ENCODE measurements at places on chromosomes 2 and 18.

GRCh38 chr2:171409436-171409971, 24.3 kb downstream of the METTL8 start:
- DNase-seq, result no peak

- no peak for DNase-seq
These were observed 132.0 kb upstream of the ZSWIM2 start for GRCh38 chr2:186980787-186981550.

- DNase-seq, result no peak
These were observed 26.0 kb upstream of the FLACC1 start for GRCh38 chr2:201383136-201383535.

GRCh38 chr18:6610466-6610865, 119.0 kb upstream of the ARHGAP28 start:
- no peak for DNase-seq

DNA sequence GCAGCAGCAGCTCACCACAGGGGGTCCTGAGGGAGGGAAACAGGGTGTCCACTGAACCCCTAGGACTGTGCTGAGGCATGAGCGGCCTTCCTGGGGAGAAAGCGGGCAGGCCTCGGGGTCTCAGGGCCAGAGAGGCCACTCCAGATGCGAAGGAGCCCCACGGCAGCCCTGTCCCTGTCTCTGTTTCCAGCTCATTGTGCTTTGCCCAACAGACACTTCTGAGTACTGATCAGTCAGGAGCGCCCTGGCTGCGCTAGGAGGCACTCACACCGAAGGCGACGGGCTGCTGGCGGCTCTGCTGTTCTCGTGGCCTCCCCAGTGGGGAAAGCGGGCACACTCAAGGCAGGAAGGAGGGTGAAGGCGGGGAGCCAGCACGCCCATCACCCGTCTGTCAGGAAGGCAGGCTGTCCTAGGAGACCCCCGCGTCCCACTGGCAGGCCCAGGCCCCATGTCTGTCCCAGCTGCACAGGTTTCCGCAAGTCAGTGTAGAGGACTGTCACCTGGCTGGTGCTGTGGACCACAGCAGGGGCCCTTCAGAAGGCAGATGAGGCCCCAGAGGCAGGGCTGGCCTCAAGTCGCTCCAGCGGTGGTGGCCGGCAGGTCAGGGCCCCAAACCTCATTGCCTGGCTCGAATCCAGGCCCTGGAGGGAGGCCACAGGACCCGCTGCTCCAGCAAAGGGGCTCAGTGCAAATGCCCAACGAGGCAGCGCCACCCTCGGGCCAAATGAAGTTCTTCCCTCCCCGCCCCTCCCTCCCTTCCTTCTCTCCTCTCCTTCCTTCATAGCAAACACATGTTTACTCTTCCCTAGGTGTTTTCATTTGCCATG, 6.8 kb downstream of the ESPNL start:
- DNase-seq, result no peak

DNA sequence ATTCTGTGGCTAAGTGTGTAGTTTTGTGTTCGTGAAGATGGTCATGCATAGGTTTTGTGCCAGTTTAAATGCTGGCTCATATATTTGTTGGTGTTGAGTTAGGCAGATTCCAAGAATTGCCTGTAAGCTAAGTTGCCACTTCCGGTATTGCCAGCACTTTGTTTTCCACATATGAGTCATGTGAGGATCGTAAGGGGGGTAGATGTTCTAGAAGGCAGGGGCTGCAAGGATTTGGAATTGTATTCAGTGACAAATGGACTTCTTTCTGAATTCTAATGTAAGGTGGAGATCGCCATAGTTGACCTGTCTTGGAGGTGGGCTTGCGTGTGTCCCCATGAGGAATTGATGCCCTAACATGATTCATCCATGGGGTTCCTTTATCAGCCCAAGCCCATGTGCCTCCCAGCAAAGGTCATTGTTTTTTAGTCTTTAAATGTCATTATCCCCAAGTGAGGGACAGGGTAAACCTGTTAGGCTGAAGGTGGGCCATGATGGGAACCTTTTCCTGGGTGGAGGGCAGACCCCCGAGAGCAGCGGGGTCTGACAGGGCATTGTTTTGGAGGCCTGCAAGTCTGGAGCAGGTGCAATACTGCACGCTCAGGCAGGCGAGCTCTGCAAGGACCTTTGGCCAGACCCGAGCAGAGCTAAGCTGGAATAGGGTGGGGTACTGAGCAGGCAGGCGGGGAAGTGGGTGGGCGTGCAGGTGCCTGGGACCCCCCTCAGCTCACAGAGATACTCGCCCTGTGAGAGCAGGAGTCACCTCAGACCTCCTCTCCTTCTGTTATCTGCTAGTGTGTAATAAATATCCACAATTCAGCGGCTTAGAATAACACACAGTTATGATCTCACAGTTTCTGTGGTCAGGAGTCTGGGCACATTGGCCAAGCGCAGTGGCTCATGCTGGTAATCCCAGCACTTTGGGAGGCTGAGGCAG, 77.4 kb downstream of the LRRFIP1 start:
- no peak for DNase-seq

DNA sequence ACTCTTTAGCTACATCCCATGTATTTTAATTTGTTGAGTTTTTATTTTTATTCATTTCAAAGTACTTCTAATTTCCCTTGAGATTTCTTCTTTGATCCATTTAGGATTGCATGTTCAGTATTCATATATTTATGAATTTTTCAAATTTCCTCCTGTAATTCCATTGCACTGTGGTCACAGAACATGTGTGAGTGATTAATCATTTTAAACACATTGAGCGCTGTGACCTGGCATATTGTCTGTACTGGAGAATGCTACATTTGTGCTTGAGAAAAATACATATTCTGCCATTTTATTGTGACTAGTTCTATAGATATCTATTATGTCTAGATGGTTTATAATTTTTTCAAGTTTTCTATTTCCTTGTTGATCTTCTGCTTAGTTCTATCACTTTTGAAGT, 353.7 kb downstream of the RAD51AP2 start:
- DNase-seq, result no peak

DNA sequence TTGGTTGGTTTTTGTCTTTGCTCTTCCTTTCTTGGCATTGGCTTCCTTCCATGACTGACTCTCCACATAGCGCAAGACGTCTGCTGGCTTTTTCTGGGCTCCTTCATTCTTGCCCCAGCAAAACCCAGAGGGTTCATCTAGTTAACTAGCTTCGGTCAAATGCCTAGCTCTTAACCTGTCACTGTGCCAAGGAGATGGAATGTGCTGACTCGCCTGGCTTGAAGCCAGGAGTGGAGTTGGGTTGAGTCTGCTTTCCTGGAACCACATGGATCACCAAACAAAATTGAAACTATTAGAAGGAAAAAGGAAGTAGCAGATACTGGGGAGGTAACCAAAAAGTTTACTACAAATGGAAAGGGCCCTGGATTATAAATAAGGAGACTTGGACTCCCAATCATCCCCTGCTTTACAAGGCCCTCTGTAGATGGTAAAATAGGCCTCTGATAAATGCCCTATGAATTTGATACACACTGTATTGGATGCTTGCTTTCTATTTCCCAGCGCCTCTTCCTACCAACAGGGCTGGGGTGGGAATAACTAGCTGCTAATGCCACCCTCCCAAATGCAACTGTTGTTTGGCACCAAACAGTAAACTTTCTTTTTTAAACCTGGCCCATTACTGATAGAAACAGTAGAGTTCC, 11.3 kb downstream of the MALT1 start:
- no peak for DNase-seq

GRCh38 chr2:10964052-10964790, 52.5 kb downstream of the KCNF1 start:
- DNase-seq, result no peak

DNA sequence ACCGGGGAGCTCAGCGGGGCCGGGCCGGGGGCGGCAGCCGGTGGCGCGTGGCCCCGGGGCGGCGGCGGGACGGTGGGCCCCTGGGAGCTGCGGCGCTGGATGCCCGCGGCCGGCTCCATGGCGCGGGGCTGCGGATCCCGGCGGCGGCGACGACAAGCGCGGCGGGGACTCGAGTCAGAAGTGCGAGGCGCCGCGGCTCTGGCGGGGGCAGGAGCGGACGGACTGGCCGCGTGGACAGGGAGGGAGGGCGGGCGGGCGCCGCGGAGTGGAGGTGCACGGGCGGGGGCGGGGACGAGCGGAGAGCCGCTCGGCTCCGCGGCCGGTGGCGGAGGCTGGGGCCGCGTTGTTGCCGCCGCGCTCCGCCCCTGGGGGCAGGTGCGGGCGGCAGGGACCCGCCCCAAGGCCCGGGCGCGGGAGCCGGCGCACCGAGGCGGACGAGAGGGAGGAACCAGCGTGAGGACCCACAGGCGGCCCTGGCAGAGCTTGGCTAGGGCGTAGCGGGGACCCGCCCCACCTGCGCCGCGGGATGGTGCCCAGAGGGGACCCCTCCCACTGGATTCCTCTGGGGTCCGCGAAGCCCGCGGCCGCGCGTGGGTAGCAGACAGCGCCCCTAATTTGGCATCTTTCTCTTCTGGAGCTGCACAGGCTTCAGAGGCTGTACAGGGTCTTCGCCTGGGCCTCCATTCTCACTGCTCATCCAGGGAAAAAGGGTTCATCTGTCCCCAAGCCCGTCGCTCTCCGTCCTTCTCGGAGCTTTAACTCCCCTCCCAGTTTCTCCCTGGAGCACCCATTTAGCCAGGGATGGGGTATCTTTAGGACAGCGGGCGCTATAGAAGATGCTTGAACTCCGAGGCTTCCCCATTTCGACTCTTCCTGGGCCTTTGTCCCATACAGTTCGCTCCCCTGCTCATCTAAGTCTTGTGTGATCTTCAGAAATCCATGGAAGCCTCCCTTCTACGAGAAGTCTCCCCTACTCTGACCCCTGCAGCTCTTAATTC, at the start of gene TMEM163:
Gene TMEM163, minus strand, starts transcription at position 184 of the 998 bp plus-strand sequence.
- no peak for DNase-seq

GRCh38 chr18:3914833-3915610, 465.1 kb downstream of the TGIF1 start:
- DNase-seq, result no peak

DNA sequence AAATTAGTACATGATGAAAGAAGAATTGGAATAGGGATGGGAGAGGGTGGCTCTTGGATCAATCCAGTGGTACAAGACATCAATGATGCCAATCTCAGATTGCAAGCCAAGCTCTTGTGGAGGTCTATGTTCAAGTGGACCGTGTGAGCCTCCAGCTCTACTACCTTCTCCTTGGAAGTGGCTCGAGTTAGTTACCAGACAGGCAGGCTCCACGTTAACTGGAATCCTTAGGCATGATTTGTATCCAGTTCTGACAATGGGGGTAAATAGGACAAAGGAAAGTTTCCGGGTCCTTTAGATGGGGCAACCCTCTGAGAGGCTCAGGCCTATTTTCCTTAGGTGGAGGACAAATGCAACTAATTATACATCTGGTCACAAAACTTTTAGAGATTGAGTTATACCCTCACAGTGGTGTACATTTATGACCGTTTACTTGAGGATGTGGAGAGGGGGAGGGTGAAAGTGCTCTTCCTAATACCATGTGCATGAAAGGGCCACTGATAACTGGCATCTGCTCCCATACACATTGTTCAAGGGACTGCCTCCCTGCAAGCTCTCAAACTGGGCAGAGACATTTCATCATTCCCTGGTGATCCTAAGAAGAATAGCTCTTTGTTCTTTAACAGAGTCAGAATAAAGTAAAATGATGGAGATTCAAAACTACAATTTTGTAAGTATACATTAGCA, 180.2 kb downstream of the SOCS6 start:
- no peak for DNase-seq

DNA sequence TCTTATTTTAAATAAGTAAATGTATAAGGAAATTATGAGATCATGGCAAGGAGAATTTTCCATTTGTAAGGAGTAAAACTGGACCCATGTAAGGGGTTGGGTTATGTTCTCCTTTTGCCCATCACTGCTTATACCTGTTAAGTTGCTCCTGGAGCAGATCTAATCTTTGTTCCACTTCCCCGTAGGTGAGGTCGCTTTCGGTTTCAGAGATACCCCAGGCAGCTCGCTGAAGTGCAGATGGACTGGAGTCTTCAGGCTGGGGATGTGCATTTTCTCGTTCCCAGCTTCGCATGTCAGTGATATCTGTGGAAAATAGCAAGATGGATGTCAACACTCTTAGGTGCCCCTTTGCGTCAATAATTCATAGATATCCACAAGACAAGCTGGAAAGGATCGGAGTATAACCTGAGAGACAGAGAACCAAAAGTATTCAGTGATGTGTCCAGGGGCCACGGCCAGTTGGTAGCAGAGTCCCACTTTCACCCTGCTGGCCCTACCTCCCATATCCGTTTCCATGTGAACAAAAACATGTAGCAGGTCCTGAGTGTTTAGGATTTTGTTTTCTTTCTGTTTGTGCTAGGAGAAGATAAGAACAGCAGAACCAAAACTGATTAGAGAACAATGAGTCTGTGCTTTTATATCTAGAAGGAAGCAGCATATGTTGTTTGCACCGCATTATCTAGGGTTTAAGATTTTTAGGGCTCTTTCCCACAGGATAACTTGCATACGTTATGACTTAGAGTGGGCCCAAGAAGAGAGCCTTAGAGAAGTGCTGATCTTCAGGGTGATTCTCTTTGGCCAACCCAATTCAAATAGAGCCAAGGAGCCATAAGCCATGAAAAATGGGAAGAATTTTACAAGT, 36.0 kb downstream of the GCA start:
- no peak for DNase-seq

DNA sequence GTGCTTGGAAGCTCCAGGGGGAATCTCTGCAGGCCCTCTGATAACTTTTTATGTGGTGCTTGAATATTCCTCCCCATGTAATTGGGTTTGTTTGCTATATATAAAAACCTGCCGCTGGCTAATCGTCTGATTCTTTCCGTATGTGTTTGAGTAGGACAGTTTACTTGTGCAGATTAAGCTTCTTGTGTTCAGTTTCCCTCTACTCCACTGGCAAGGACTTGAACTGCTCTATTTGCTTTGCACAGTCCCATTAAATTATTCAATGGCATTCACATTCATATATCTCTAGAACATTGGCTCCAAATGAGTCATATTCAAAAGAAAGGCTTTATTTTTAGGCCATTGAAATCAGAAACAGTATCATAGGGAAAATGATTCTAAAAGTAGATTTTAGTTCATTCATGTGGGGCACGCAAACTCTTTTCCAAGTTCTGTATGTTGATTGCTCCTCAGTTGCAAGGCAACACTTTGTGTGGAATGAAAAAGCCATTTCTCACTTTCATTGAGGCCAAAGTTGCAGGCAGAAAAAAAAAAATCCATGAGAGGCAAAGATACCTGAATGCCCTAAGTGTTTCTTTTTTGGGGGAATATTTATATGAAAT, 1682.3 kb upstream of the PIK3C3 start:
- no peak for DNase-seq

DNA sequence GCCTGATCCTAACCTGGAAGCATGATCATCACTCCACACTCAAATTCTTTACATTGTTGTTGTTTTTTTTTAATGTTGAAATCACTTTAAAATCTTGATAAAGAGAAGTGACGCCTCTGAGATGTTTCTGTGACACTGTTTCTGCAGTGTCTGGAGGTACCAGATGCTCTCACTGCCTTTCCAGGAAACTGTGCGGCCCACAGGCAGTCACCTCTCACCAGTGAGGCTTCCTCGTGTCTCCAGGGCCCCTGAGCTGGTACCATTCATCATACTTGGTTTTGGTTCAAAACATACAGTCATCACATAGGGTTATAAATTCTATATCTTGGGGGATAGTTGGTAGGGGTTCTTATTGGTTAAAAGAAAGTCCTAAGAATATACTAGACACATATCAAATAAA, 10.1 kb upstream of the ID2 start:
- DNase-seq, result no peak

GRCh38 chr2:24101992-24102391, 17.4 kb upstream of the TP53I3 start:
- no peak for DNase-seq

- DNase-seq, result peak; percentile 25
These were observed 140.2 kb upstream of the ETAA1 start for GRCh38 chr2:67256892-67257291.

GRCh38 chr18:2515171-2515787, 56.0 kb downstream of the METTL4 start:
- DNase-seq, result peak; percentile 75
